ENCODE measurements at places on chromosomes 11 and 22.
A peak's percentile ranks its signal among the peaks of the same experiment; 100 is the strongest.

DNA sequence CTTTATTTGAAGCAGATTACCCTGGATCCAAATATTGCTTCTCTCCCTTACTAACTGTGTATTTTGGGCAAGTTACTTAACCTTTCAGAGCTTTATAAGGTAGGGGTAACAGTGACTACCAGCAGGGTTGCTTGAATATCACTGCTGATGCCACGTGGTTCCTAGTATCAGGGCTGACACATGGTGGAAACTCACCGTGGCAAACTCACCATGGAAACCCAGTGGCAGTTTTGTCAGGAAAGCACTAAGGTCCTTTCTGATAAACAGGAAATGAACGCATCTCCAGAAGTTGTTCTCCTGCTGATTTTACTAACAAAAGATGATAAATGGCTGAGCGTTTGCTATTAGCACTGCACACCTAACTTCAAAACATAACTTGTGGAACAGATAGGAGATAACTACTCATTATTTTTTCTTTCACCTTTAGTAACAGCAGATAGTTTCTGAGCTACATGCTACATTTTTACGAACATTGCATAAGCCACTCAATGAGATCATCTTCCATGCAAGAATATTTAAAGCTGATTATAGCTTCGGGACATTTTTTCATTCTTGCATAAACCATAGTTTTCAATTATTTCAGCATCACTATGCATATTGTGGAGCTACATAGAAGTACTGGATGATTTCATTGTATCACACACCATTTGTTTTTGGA is 59.7 kb upstream of the RAG2 start:
- no peak for DNase-seq

DNA sequence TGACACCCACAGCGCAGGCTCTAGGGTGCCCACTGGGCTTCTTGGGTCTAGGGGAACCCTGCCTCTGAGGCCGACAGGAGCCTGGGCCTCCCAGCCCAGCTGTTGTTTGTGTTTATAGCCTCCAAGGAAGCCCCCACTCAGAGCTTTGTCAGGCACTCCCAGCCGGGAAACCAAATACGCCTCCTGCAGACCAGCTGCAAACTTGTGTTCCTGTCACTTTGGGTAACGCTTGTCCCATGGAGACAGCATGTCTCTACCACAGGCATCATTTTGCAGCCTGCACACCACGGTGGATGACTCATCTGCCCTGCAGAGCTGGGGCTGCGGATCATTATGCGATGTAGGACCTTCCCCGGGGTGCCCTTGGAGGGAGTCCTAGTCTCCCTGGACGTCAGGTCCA is 40.6 kb upstream of the CRYBB3 start:
- DNase-seq, result no peak

DNA sequence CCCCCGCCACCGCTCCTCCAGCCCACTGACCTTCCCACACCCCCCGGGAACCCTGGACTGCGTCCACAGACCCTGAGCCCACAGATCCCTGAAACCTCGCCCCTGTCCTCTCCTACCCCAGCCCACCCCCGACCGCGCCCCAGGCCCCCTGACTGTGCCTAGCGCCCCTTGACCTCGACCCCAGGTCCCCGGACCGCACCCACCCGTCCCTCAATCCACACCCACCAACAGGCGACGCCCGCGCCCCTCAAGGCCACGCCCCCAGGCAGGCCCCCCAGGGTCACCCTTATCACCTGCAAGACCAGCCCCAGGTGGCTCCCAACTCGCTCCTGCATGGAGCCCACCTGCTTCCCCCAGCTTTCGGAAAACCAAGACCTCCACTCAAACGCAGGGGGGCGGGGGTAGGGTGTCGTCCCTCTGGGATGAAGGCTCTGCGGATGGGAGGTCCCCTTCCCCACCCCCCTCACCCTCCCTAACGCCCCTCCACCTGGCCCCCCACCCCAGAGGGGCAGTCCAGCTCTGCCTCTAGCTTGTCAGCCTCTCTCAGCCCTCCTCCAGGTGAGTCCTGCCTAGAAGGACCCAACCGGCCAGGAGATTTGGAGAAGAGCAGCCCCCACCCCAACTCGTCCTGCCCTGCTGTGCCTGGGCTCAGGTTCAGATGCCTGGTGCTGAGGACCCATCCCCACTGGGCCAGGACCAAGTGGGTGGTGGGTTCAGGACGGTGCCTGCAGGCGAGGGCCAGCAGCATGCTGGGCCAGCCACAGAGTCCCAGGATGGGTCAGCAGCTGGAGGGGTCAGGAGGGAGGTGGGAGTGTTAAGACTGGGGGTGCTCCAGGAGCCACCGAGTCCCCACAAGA is 3.1 kb upstream of the IL17REL start:
- no peak for DNase-seq

DNA sequence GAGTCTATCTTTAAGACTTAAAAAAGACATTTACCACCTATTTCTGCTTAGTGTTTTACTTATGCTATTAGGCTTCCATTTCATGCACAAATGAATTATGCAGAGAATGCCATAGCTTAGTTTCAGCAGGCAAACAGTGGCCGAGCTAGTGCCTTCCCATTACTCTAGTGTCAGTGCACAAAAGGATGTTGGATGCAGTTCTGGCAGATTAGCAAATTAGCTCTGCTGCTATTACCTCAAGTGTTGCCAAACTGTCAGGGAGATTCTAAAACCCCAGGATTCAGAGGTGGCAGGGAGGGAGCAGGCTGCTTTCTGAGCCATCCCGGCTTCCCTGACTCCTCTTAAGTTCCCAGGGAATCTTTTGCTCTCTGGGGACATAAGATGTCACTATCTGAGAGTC is 209.4 kb upstream of the NCAM1 start:
- no peak for DNase-seq

GRCh38 chr11:65316227-65317024 is 1.8 kb downstream of the CDC42EP2 start:
- DNase-seq, result peak; percentile 26

DNA sequence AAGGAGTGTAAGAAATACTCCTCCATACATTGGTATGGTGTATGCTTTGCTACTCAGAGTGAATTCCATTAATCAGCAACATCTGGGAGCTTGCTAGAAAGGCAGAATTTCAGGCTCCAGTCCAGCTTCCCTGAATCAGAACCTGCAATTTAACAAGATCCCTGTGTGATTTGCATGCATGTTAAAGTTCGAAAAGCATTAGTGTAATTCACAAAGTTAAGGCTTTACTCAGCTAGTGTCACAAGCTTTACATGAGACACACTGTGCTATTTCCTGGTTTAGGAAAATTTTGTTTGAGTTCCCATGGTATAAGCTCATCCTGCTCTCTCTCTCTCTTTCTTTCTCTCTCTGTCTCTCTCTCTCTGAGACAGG is 37.0 kb upstream of the HEPHL1 start:
- DNase-seq, result no peak

DNA sequence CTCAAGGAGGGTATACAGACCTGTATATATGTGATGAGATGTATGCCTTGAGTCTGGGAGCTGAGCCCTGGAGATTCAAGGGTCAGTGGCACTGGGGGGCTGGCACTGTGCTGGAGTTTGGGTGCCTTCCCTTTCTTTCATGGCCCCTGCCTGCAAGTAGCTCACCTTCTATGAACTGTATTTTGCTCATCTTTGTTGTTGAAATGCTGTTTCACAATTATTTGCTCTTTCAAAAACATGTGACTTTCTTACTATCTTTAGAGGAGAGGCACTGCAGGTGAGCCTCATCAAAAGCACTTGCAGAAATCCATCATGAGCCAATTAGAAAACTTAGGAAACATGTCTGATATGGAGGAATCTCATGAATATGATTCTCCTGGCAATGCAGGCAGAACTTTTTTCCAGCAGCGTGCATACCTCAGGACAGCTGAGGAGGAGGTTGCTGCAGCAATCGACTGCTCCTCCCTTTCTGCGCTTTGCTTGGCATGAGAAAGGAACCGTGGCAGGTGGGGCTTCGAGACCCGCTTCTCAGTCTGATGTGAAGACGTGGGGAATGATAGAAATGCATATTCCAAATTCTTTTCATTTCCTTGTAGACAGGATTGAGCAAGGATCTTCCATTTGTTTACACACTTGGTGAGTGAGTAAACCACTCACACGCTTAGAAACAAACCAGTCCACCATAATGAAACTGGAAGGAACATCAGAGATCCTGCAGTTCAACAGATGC is 178.4 kb upstream of the E2F8 start:
- no peak for DNase-seq

- no peak for DNase-seq
Measured at GRCh38 chr11:134036492-134037045, 32.3 kb upstream of the JAM3 start.

DNA sequence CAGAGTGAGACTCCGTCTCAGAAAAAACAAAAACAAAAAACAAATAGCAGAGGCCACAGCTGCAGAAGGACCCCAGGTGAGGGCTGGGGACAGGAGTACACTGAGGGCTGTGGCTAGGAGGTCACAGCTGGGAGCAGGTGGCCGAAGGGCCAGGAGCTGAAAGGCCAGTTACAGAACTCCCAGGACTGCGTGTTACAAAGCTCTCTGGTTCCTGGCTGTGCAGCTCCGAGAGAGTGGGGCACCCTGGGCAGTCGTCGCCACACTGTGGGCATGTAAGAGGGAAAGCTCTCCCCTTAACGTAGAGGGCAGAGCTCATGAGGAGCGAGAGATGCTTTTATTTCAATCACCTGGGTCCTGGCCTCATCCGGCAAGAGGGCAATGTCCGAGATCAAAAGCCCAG is 10.1 kb upstream of the NCF4 start:
- no peak for DNase-seq

- no peak for DNase-seq
Measured at GRCh38 chr11:1336836-1337646, 27.6 kb upstream of the TOLLIP start.

DNA sequence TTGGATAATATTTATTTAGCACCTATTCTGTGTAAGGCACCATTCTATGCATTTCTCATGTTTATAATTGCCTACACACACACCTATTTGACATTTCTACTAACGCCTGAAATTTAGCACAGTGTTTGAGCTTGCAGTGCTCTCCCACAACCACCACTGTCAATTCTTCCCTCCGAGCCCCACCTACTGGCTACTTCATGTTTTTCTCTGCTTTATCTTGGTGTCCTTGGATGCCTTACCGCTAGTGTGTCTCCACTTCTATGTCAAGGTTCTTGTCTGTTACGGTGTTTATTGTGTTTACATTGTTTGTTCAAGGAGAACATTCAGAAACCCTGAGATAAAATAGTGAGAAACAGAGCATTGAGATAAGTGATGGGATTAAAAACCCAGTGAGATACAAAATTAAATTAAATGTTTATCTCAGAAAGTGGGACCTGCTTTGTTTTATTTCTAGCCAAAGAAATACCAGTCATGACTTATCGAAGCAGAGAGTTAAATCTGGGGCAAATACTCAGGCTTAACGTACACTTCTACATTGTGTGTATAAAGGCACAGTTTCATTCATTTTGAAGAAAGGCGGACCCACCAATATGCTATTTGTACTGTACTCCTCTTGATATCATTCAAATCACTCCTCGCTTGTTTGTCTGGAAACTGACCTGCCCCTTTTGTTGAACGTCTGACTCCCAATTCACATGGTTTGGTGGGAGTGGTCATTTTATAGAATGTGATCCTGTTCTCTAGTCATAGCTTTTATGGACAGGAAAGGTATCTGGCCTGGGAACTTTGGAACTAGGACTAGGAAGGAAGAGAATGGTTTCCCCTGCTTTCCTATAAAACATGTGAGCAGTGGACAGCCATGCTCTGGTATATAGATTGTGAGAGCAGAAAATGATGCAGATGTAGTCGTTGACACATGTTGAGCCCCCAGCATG is 39.2 kb upstream of the SLC36A4 start:
- DNase-seq, result no peak

- no peak for DNase-seq
Measured at GRCh38 chr22:30332551-30332950, 5.8 kb upstream of the TBC1D10A start.

- no peak for DNase-seq
Measured at GRCh38 chr11:65625628-65626342, 10.2 kb downstream of the PCNX3 start.

DNA sequence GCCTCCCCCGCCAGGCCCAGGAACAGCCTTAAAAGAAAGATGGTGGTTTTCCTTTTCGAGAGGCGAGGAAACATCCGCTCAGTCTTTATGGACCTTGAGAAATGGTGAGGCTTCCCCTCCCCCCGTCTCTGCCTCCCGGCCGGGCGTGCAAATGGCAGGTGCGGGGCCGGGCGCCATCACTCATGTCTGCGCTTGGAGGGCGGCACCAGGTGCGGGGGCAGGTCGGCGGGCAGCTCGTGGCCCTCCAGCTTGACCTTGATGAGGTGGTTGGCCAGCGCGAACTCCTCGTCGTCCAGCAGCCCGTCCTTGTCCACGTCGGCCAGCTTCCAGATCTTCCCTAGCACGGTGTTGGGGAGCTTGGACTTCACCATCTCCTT is 9.7 kb upstream of the CDC42BPG start:
- DNase-seq, result no peak

- no peak for DNase-seq
Measured at GRCh38 chr22:47593291-47593690, 830.8 kb downstream of the TBC1D22A start.

DNA sequence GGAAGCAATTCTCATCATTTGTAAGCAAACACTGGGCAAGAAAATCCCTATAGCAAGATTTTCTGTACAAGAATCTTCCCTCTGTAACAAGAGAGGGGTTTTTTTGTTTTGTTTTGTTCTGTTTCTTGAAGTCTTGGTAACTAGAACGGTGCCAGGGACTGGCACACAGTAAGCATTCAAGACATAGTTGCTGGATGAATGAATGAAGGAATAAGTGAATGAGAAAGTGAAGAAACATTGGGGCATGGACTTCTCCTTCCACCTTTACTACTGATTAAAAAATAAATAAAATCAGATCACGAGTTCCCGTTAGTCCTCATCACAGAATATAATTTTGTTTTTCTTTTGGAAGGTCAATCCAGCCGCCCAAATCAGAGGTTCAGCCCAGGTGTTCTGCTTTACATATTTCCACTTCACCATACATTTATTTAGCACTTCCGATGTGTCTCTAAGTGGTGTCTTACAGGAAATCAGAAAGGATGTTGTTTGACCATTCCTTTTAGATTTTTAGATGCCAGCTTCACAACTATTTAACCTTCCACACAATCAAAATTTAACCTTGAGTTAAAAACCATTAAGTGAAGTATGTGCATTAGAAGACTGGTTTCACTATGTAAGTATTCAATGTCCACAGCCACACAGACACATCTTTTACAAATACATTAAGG is 281.2 kb downstream of the CADM1 start:
- no peak for DNase-seq

Data from T1000 (cell line).